CD4-positive, alpha-beta T cell treated with Interleukin-4 for 1 hour (primary cell): ENCODE measurements at places on chromosomes 5 and 9.

DNA sequence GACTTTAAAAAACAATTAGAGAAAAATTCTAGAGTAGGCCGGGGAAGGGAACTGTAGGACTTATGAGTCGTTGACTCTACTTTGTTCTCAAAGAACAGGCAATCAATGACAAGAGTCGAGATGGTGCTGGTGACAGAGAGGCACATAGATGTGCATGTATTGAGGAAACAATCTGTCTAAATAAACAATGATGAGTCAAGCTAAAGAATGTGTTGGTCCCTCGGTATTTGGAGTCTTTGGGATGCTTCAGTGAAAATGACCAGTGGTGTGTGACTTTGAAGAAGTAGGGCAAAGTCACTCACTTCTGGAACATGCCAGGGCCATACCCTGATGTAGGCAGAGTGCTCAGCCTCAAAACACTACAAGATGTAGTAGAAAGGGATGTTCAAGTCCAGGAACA, 288.1 kb upstream of the PANK3 start:
- no peak for DNase-seq

- no peak for DNase-seq
These were observed 68.5 kb upstream of the SLC25A51 start for GRCh38 chr9:37972351-37972848.

DNA sequence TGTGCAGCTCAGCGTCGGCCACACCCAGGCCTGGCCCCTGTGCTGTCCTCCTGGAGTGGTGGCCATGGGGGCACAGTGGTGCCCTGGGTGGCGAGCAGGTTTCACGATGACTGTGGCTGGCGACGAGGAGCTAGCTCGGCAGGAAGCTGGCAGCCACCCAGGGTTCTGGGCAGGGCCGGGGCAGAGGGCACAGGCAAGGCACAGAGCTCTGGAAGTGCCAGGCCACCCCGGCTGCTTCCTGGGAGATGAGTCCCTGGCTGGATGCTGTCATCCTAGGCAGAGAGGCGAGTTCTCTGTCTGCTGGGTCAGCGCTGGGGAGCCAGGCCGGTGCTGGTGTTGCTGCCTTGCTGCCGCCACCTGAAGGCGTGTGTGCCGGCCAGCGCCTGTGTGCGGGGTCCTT, 51.7 kb downstream of the RXRA start:
- no peak for DNase-seq

DNA sequence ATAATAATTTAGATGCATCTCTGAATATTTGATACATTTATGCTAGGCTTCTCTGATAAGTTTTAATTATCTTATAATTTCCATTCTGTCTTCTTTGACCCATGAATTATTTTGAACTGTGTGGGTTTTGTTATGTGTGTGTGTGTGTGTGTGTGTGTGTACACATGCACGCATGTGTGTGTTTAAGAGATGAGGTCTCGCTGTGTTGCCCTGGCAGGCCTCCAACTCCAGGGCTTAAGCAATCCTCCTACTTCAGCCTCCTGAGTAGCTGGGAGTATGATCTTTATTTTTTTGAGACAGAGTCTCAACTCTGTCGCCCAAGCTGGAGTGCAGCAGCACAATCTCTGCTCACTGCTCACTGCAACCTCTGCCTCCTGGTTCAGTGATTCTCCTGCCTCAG, 75.4 kb downstream of the NDUFAF2 start:
- DNase-seq = no peak

- DNase-seq = no peak
These were observed 38.3 kb downstream of the RXRA start for GRCh38 chr9:134364391-134365114.

GRCh38 chr5:161261668-161262323, 284.7 kb downstream of the GABRB2 start:
- DNase-seq = no peak

DNA sequence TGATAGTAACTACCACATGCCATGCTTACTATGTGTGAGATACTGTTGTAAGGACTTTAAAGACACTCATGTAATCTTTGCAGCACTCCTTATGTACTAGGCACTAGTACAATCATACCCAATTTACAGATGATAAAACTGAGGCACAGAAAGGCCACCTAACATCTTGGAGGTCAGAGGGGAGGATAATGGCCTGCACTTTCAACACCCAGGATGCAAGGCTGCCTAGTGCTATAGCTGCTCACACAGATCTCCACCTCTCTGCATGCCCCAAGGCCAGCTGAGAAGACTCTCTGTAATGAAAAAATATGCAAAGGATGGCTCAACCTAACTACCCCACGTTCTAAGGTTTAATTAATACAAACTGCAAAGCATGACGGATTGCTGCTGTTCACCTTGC, 57.2 kb downstream of the GNAQ start:
- no peak for DNase-seq

GRCh38 chr5:157607371-157608161, 32.0 kb upstream of the ADAM19 start:
- DNase-seq = peak; percentile 66

GRCh38 chr9:132169672-132170392, 8.0 kb downstream of the NTNG2 start:
- peak; percentile 47 for DNase-seq

GRCh38 chr9:95023217-95024003, 294.1 kb downstream of the FANCC start:
- no peak for DNase-seq

DNA sequence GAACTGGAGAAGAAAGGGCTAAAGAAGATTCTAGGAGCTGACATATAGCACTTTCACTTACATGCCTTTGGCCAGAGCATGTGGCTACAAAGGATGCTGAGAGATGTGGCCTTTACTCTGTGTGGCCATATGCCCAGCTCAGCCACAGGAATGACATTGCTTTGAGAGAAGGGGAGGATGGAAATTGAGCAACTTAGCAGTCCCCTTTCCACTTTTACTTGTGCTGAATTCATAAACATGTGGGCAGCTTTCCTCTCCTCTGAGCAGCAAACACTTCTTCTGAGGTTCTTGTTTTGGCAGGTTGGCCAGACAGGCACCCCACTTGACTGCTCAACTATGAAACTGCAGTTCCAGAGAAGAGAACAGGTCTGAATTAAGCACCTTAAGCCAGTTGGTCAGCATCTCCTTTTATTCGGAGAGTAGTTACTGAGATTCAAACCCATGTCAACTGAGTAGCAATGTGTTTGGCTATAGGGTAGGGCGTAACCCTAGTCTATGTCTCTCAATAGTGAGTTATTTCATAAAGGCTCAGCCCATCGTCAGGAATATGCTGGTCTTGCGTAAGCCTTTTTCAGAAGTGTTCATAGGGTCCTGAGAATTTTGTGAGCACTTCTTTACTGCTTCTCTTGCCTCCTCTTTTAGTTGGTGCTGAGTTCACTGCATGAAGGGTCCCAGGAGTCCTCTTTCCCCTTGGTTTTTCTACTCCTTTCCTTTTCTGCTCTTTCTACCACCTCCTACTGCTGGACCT, 134.5 kb downstream of the PALM2AKAP2 start:
- no peak for DNase-seq

- DNase-seq = no peak
These were observed 107.6 kb downstream of the PLPP1 start for GRCh38 chr5:55427157-55427556.

DNA sequence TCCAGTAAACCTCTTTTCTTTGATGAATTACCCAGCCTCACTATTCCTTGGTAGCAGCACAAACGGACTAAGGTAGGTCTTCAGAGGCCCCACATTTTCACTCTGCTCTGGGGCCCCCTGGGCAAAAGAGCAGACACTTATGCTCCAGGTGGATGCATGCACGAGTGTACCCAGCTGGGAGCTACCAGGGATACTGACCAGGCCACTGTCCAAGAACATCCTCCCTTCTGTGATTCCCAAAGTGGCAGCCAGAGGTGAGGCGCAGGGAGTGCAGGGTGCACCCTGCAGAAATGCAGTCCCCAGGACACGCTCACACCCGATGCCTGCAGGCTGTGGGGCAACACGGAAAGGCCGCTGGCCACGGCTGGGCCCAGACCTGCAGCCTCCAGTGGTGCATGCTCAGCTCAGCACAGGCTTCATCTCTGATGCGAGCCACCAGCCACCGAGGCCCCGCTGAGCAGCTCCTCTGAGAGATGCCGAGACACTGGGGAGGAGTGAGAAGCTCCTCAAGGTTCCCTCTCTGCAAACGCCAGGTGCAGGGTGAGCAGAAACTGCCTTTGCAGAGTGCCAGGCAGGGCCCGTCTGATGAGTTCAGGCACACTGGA, 48.1 kb upstream of the OLFM1 start:
- DNase-seq = no peak

- DNase-seq = no peak
These were observed 11.5 kb downstream of the AFF4 start for GRCh38 chr5:132951897-132952296.

- DNase-seq = no peak
These were observed 99.1 kb downstream of the DPYSL3 start for GRCh38 chr5:147410496-147411358.

DNA sequence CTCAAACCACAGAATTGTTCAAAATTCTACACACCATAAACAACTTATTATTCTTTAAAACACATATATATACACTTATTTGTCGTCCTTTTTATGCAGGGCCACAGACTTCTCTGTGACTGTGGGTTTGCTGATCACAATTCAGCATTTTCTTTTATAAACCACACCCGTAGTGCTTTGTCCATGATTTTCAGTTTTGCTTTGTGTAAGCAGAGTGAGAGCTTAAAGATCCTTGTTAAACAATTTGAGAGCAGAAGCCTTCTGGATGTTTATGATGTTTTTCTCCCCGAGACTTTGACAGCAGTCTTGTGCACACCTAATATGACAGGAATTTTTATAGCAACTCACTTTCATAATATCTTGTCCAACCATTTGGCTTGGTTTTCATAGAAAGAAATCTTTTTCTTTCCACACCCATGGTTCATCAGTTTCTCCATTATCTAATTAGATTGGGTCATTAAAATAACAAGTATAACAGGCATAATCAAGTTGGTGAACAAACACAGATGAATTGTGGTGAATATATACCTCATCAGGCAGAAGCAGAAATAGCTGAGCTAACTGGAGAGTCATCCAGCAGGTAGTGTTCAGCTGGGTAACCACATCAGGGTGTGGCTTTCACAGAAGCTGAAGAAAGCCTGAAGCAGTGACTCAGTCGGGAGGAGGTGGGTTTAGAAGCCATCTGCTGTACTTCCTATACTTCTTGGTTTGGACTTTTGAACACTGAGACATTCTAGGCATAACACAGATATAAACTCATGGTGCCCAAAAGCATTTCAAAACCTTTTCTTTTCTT, 232.8 kb downstream of the DOCK8 start:
- DNase-seq = peak; percentile 72

DNA sequence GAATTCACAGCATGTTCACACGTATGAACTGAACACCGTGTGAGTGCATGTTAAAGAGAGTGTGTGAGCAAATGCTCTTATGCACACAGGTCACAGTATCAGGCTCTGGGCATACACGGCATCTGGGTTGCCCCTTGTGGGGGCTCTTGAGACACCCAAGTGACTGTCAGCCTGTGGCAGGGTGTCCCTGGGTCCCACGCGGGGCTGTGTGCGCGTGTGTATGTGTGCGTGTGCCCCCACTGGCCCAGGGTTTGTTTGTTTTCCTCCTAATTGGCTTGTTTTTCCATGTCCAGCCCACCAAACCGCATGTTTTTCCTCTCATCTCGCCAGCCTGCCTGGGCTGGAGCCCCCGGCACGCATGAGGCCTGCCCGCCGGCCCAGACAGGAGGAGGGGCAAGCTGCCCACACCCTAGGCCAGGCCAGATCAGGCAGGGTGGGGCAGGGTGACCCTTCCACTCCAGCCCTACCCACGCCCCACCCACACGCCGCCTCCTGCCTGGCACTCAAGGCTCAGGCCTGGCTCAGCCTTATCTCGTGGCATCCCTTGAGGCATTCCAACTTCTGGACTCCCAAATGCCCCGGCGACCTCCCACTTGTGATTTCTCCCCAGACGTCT, 28.8 kb downstream of the CNTFR start:
- no peak for DNase-seq

DNA sequence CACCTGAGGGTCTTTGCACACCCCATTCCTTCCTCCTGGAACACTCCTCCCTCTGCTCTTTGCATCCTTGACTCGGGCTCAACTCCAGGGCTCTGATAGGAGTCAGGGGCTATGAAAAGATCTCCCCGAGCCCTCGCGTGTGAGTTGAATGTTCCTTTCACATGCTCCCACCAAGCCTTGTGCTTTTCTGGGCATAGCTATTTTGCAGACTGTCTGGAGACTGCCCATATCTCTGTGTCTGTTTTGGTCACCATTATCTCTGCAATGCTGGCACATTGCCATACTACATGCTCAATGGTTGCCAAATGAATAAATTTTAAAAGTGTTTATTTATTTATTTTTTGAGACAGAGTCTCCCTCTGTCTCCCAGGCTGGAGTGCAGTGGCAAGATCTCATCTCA, 56.9 kb upstream of the PLPP1 start:
- DNase-seq = no peak

- no peak for DNase-seq
These were observed 135.6 kb downstream of the NTRK2 start for GRCh38 chr9:84804951-84805694.

DNA sequence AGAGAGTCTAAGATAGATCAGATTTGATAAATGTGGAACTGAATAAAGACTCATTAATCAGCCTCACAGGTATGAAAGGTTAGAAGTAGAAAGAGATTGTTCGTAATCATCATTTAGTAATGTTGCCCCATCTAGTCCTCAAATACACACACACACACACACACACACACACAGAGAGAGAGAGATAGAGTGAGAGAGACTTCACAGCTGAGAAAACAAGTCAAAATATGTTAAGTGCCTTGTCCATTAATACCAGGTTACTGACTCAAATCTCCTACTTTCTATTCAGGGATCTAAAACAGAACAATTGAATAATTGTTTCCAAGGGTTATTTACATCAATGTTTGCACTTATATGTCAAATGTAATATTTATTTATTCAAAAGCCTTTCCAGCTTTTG, 284.6 kb downstream of the MRPS30 start:
- DNase-seq = no peak

DNA sequence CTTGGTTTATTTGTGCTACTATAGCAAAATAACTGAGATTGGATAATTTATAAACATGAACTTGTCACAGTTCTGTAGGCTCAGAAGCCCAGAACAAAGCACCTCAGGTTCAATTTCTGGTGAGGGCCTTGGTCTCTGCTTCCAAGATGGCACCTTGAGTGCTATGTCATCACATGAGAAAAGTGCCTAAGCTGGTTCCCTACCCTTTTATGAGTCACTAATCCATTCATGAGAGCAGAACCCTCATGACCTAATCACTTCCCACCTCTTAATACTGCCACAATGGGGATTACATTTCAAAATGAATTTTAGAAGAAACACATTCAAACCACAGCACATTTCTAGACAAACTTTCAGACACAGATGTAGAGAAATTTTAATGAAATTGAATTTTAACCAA, 98.2 kb upstream of the PRSS3 start:
- no peak for DNase-seq

GRCh38 chr9:109039539-109039938, 26.2 kb upstream of the CTNNAL1 start:
- DNase-seq = no peak

- DNase-seq = no peak
These were observed 17.8 kb upstream of the OLFM1 start for GRCh38 chr9:135069558-135070197.

GRCh38 chr9:134338394-134339182, 12.3 kb downstream of the RXRA start:
- no peak for DNase-seq

- DNase-seq = no peak
These were observed 137.3 kb downstream of the SLC12A2 start for GRCh38 chr5:128220841-128221240.

- no peak for DNase-seq
These were observed 7.7 kb upstream of the GCNT1 start for GRCh38 chr9:76451234-76451633.

- no peak for DNase-seq
These were observed 45.2 kb upstream of the ANKRD31 start for GRCh38 chr5:75281716-75282465.
